ENCODE measurements at places on chromosomes 11 and 22.

DNA sequence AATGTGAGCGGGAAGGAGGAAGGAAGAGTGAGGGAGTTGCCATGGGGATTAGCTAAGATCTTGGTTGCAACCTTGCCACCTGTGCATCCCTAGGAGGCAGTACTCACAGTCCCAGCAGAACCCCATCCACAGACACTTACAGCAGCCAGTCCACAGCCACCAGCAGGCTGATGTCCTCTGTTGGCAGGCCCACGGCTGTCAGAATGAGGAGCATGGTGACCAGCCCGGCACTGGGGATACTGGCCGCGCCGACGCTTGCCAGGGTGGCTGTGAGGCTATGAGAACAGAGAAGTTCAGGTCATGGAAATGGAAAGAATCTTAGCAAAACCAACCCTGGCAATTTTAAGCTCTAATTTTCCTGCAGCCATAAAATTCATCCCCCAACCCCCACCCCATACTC is 138.6 kb downstream of the SLC1A2 start:
- DNase-seq = no peak

- DNase-seq = no peak
These were observed 19.6 kb downstream of the KCNE3 start for GRCh38 chr11:74447720-74448119.

- no peak for DNase-seq
These were observed 40.4 kb downstream of the GAB4 start for GRCh38 chr22:16967453-16968217.

DNA sequence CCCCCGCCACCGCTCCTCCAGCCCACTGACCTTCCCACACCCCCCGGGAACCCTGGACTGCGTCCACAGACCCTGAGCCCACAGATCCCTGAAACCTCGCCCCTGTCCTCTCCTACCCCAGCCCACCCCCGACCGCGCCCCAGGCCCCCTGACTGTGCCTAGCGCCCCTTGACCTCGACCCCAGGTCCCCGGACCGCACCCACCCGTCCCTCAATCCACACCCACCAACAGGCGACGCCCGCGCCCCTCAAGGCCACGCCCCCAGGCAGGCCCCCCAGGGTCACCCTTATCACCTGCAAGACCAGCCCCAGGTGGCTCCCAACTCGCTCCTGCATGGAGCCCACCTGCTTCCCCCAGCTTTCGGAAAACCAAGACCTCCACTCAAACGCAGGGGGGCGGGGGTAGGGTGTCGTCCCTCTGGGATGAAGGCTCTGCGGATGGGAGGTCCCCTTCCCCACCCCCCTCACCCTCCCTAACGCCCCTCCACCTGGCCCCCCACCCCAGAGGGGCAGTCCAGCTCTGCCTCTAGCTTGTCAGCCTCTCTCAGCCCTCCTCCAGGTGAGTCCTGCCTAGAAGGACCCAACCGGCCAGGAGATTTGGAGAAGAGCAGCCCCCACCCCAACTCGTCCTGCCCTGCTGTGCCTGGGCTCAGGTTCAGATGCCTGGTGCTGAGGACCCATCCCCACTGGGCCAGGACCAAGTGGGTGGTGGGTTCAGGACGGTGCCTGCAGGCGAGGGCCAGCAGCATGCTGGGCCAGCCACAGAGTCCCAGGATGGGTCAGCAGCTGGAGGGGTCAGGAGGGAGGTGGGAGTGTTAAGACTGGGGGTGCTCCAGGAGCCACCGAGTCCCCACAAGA is 3.1 kb upstream of the IL17REL start:
- DNase-seq = no peak

DNA sequence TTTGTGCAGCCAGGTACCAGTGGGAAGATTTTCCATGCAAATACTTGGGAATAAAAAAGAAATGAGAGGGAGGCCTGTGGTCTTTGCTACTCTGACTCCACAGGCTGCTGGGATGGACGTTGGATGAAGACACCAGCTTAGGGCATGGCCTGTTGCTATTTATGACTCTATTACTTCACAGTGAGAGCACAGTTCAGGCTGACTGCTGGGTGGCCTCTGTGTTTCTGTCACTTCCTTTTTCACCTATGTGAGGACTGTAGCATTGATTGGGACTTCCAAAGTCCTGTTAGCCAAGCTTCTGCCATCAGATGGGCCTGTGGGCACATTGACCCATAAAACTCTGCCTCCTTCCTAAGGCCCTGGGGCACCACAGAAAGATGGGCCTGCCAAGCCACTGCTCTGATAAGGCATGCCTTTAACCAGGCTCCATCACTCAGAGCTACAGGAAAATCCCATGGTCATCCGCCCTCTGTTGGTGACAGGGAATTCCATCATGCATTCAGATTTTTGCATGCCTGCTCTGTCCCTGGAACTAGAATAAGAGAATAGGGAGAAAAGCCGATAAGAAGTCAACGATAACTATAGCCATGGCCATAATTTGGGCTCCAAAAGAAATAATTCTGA is 64.6 kb downstream of the KCNJ1 start:
- peak; percentile 35 for DNase-seq

DNA sequence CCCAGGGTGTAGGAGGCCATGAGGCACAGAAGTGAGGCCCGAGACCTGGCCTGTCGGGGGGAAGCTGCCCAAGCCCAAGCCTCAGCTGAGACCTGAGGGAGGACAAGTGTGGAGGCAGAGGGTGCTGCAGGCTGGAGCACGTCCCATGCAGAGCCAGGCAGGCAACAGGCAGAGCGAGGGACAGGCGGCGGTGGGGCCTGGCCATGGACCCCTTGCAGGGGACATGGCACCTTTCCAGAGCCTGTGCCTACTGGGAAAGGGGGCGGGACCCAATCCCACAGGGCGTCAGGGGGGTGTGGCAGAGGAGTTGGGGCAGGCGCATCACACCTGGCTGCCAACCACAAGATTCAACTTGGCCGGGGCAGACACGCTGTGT is 4.3 kb downstream of the TNNI2 start:
- no peak for DNase-seq

- DNase-seq = no peak
These were observed 39.0 kb downstream of the DDX10 start for GRCh38 chr11:108703916-108704315.

- peak; percentile 58 for DNase-seq
These were observed 67.3 kb downstream of the IMMP1L start for GRCh38 chr11:31442086-31442485.

GRCh38 chr11:120561286-120561685 is 49.7 kb downstream of the GRIK4 start:
- no peak for DNase-seq

DNA sequence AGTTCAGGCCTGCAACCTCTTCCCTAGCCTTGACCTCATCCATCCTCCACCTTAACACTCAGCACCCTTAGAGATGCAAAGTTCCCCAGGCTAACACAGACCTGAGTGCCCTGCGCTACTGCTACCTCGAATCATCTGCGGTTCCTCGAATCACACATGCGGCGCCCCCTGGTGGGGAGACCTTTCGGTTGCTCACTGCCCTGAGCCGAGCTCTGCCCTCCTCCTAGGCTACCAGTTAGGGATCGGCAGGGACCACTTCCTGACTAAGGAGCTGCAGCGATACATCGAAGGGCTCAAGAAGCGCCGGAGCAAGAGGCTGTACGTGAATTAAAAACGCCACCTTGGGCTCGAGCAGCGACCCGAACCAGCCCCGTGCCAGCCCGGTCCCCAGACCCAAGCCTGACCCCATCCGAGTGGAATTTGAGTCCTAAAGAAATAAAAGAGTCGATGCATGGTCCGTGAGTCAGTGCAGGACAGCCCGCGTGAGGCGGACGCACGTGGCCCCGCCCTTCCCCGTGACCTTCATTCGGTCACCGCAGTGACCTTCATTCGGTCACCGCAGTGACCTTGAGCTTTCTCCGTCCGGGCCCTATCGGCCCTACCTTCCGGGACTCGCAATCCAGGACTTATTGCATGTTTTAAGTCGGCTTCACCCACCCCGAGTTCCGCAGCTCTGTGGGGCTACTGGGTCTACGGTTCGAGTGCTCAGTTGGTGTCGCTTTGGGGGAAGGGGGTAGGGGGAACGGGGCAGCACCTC is 830 bp upstream of the ESRRA start:
- DNase-seq = peak; percentile 91

- no peak for DNase-seq
These were observed 57.9 kb upstream of the ANGPTL5 start for GRCh38 chr11:101974255-101974654.

GRCh38 chr11:34836958-34837856 is 79.0 kb downstream of the APIP start:
- no peak for DNase-seq

- no peak for DNase-seq
These were observed 758 bp downstream of the LDLRAD3 start for GRCh38 chr11:35944503-35945136.

- no peak for DNase-seq
These were observed 98.1 kb downstream of the CEP164 start for GRCh38 chr11:117425679-117426296.

- no peak for DNase-seq
These were observed 59.9 kb downstream of the TRAF6 start for GRCh38 chr11:36450110-36450572.

DNA sequence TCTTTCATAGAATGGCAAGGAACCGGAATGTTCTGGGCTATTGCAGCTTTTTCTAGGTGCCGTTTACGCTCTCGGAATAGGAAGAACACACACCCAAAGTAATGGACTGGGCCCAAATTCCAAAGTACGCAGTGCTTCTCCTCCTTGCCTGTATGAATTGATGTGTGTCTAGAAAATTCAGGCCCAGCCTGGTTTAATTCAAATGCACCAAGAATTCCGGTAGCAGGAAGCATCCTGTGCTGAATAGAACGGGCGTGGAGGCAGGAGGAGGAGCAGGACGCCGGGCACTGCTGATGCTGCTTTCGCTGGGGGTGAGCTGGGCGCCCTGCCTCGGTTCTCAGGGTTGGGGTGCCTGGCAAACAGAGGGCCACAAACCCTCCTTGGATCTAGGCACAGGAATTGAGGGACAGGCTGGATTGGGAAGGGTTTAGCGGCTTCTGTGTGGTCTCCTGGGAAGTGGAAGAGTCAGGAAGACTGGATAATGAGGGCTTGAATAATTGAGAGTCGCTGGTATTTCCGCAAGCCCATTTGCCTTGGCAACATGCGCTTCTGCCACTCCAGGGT is 2.0 kb downstream of the PARVB start:
- no peak for DNase-seq

DNA sequence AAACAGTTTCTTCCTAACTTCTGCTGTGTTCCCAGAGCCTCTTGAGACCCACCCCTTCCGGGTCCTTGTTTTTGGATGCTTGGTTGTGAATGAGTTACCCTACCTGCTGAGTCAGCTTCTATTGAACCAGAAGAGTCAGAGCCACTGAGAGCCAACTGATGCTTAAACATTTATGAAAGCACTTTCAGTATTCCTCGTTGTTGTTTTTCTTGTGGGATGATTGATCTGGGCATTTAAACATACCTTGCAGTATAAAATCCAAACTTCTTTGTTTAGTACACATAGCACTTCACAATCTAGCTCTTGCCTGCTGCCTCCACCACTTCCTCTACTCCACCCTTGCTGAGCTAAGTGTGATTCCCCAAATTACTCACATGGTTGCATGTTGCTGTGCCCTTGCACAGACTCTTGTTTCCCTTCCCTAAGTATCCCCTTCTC is 5.5 kb downstream of the PRSS23 start:
- no peak for DNase-seq

DNA sequence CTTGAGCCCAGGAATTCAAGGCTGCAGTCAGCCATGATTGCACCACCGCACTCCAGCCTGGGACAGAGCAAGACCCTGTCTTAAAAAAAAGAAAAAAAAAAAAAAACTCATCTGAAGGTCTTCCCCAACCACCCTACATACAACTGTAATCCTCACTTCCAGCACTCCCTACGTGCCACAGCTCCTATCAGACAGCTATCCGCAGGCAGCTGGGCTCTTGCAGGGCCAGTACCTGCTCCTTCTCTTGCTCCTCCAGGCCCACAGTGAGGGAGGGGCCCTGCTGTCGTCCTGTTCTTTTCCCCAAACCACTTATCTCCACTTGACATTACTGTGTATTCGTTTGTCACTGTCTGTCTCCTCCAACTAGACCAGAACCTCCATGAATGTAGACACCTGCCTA is 156.1 kb upstream of the NECTIN1 start:
- DNase-seq = peak; percentile 89

- DNase-seq = no peak
These were observed 3.0 kb downstream of the ABTB2 start for GRCh38 chr11:34354782-34355181.

DNA sequence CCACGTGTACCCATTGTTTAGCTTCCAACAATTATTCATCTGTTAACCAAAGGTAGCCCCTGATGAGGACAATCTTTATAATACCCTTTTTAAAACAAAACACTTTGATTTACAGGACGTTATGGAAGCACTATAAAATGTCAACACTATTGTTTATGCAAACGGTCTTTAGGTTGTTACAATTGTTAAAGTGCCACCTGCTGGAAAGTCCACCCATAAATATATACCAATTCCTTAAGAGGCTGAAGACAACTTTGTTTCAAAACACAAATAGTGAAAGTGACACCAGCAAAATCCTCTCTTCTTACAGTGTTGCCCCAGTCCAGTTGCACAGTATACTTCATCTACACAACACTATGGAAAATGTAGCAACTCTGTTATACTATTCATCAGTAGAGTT is 68.9 kb upstream of the SLN start:
- DNase-seq = no peak

- DNase-seq = peak; percentile 19
These were observed 62.1 kb downstream of the SLC25A17 start for GRCh38 chr22:40757071-40757470.

GRCh38 chr22:50048061-50048765 is 9.9 kb downstream of the TTLL8 start:
- no peak for DNase-seq

GRCh38 chr11:6606471-6607189 is 3.1 kb downstream of the ILK start:
- peak; percentile 32 for DNase-seq

- DNase-seq = no peak
These were observed 75.0 kb downstream of the C11orf65 start for GRCh38 chr11:108392353-108392752.

DNA sequence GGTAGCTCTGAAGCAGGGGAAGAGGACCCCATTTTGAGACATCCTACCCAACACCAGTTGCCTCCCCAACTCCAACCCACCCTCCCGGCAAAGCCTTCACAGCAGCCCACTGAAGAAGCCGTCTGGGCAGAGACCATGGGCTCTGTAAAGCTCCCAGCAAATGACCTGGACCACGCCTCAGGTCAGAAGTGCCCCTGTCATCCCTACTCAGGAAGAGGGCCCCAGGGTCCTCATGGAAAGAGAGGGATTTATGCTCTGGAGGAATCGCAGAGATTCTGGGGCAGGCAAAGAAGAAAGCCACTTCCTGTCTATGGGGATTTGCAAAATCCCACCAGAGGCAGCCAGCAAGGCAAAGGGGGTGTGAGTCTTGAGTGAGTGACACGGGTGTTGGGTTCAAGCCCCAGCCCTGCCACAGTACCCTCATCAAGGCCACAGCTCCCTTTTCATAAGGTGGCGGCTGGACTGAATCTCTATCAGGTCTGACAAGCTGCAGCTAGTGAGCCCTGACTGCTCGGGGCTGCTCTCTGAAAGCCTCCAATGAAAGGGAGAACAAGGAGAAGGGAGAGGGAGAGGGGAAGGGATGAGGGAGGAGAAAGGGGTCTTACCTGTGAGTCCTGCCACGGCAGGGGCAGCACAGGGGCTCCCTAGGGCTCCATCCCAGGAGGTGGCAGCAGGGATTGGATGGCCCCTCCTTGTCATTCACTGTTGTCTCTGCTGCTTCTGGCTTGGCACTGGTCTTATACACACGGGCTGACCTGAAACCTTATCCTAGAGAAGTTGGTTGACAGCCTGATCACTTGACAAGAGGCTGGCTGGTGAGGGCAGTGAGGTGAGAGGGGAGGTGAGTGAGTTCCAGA is at the start of gene UCP3:
UCP3 (minus strand) TSS at position 713 of the 857 bp plus-strand sequence. CDS start 2,043 bp downstream, outside the sequence.
- peak; percentile 67 for DNase-seq

GRCh38 chr11:119669487-119669886 is 59.5 kb downstream of the NECTIN1 start:
- no peak for DNase-seq

GRCh38 chr11:45817191-45817590 is 12.2 kb downstream of the SLC35C1 start:
- no peak for DNase-seq

Data from NCI-H510A treated with DMSO at 0.1 percent for 48 hours (cell line).